ENCODE measurements at places on chromosomes 7 and 10.
A peak's percentile ranks its signal among the peaks of the same experiment; 100 is the strongest.

- H3K4me1 ChIP-seq: peaks cover 85% of the 10 kb centered on the region
- H3K4me3 ChIP-seq: peak overlapping the region; percentile 74
- peak overlapping the region; percentile 40 for H3K27ac ChIP-seq
These were observed 14.9 kb downstream of the ZC3HAV1 start for GRCh38 chr7:139094596-139094995.

- no peak overlapping the region for H3K27ac ChIP-seq
- H3K36me3 ChIP-seq: no peaks in the 10 kb centered on the region
- no peaks in the 10 kb centered on the region for H3K27me3 ChIP-seq
These were observed 222.3 kb downstream of the BBS9 start for GRCh38 chr7:33351709-33352108.

DNA sequence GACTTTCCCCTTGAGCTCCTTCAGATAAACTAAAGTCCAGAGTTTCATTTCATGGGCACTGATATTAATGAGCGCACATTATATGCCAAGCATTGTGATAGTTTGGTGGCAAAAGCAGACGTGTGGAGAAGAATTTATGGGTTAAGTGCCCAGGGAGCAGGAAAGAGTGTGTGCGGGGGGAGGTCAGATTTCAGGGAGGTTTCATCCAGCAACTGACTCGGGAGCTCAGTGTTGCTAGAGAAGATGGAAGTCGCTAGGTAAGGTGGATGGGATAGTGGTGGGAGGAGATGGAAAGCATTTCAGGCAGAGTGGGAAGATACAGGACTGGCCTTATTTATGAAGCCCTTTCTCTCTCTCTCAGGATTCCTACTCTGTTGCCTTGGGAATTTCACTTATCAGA, 223.0 kb downstream of the SNX10 start:
- no peaks in the 10 kb centered on the region for H3K4me1 ChIP-seq
- no peak for DNase-seq

GRCh38 chr10:34015700-34016099, 681.2 kb upstream of the NRP1 start:
- no peaks in the 10 kb centered on the region for H3K4me1 ChIP-seq

- no peak for DNase-seq
- H3K36me3 ChIP-seq: no peaks in the 10 kb centered on the region
- H3K27ac ChIP-seq: no peak overlapping the region
- no peaks in the 10 kb centered on the region for H3K4me1 ChIP-seq
- H3K27me3 ChIP-seq: no peaks in the 10 kb centered on the region
- no peak overlapping the region for H3K4me3 ChIP-seq
These were observed 38.0 kb upstream of the AASS start for GRCh38 chr7:122182081-122182480.

GRCh38 chr10:119691726-119692125, 34.1 kb upstream of the INPP5F start:
- H3K4me3 ChIP-seq: no peak overlapping the region
- no peak for DNase-seq
- H3K27me3 ChIP-seq: no peaks in the 10 kb centered on the region
- no peaks in the 10 kb centered on the region for H3K36me3 ChIP-seq
- H3K27ac ChIP-seq: no peak overlapping the region

DNA sequence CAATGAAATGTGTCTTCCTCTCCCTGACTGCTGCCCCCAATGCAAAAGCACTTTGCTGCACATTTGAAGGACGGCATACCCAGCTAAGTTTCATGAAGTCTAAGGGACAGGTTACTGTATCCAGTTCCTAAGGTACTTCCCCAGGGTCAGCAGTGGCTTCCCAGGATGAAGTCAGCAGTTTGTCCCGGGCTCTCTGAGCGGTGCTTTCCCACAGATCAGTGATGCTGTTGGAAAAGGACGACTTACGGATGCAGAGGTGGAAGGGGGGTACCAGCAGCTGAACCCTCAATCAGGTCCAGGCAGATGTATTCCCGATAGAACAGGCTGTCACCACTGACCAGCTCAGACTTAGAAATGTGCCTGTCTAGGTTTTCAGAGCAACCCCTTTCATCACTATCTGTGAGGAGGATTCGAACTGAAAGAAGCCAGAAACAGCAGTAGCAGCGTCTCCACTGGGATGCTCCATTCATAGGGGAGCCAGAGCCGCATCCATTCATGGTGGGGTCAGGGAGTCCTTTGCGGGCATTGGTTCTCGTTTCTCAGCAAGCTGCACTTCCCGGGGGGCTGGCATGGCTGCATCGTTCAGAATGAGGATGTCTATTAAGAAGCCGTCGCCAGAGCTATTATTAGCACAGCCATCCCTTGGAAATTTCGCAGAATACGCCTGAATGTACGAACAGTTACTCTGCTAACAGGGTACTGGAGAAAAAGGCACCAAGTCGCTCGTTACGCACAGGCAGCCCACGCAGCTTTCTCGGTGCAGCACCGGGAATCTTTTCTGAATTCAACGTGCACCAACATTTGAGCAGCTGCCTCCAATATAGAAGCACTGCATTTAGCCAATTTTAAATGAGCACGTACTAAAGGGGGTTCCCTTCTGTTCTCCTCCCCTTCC, 303.7 kb downstream of the PRPF18 start:
- H3K27ac ChIP-seq: no peak overlapping the region
- DNase-seq: no peak
- no peaks in the 10 kb centered on the region for H3K36me3 ChIP-seq
- peak overlapping the region; percentile 34 for H3K4me3 ChIP-seq
- peaks cover 28% of the 10 kb centered on the region for H3K27me3 ChIP-seq
- H3K4me1 ChIP-seq: no peaks in the 10 kb centered on the region

GRCh38 chr10:57716884-57717283, 550.8 kb downstream of the IPMK start:
- H3K27ac ChIP-seq: no peak overlapping the region
- H3K27me3 ChIP-seq: no peaks in the 10 kb centered on the region
- H3K36me3 ChIP-seq: no peaks in the 10 kb centered on the region
- H3K4me1 ChIP-seq: no peaks in the 10 kb centered on the region

DNA sequence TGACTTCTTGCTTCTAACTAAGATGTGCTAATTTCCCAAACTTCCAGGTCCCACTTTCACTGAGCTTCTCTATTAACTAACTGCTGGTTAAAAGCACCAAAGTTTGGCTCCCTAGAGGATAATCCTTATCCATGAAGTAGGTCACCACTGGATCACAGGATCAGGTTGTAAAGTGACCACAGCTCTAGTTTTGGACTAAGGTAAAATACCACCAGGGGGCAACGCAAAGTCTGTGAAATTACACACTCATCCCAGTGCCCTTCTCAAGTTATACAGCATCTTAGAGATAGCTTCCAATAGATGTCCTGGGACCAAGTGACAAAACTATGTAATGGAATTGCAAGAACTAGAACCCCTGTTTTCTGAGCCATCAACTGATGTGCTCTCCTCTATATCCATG, 116.4 kb upstream of the ASAH2 start:
- H3K4me1 ChIP-seq: no peaks in the 10 kb centered on the region
- H3K27ac ChIP-seq: no peak overlapping the region
- no peak overlapping the region for H3K4me3 ChIP-seq
- H3K36me3 ChIP-seq: no peaks in the 10 kb centered on the region

GRCh38 chr10:8221451-8221850, 167.0 kb downstream of the GATA3 start:
- H3K27ac ChIP-seq: no peak overlapping the region
- no peaks in the 10 kb centered on the region for H3K27me3 ChIP-seq
- H3K36me3 ChIP-seq: no peaks in the 10 kb centered on the region
- no peak overlapping the region for H3K4me3 ChIP-seq
- DNase-seq: no peak

GRCh38 chr7:99628471-99629465, 12.0 kb downstream of the ZSCAN25 start:
- peaks cover 23% of the 10 kb centered on the region for H3K4me1 ChIP-seq
- peaks cover 34% of the 10 kb centered on the region for H3K36me3 ChIP-seq
- H3K27ac ChIP-seq: no peak overlapping the region
- no peaks in the 10 kb centered on the region for H3K27me3 ChIP-seq
- no peak overlapping the region for H3K4me3 ChIP-seq

GRCh38 chr7:117802660-117803059, 70.6 kb downstream of the CTTNBP2 start:
- no peak for DNase-seq
- no peaks in the 10 kb centered on the region for H3K4me1 ChIP-seq
- no peak overlapping the region for H3K27ac ChIP-seq
- H3K36me3 ChIP-seq: no peaks in the 10 kb centered on the region
- H3K4me3 ChIP-seq: no peak overlapping the region
- no peaks in the 10 kb centered on the region for H3K27me3 ChIP-seq

DNA sequence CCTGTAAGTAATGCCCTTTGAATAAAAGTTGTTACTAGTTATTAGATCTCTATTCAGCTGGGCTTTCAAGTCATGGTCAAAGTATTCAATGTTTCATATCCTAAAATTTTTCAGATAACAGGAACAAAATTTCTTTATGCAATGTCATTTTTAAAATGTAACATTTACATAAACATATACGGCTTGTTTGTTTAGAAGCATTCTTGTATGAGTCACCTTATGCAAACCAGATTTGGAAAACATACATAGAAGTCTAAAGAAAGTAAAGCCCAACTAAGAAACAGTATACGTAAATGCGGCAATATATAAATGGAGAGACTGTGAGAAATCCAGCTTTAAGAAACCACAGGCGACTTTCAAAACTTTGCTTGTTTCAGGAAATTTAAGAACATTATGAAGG, 10.5 kb downstream of the TMEM168 start:
- H3K36me3 ChIP-seq: peaks cover 19% of the 10 kb centered on the region
- DNase-seq: no peak
- H3K27ac ChIP-seq: no peak overlapping the region
- H3K4me1 ChIP-seq: no peaks in the 10 kb centered on the region
- no peaks in the 10 kb centered on the region for H3K27me3 ChIP-seq

DNA sequence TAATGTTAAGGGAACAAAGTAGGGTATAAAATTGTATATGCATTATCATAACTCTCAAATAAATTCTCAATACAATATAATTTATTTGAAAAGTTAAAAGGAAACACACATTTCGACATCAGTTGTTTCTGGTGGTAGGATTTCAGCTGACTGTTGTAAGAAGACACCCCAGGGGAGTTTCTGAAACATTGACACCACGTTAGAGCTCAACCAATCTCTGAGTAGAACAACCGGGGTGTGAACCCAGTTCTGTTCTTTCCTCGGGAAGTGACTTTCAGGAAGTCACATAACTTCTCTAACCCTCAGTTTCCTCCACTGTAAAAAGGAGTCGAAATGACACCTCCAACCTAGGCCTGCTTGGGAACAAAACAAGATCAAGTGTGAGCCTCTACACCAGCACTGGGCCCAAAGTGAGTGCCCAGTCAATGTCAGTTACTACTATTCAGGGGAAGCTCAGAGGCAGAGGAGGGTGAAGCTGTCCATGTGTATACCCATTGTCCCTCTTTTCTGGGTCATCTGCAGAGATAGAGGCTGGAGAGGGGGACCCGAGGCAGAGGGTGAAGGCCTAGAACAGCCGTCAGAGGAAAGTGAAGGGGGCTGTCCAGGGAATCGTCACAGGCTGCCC, 67.1 kb downstream of the AOAH start:
- H3K27ac ChIP-seq: no peak overlapping the region
- H3K4me1 ChIP-seq: peaks cover 6% of the 10 kb centered on the region
- H3K27me3 ChIP-seq: no peaks in the 10 kb centered on the region
- peaks cover 5% of the 10 kb centered on the region for H3K36me3 ChIP-seq
- DNase-seq: no peak

GRCh38 chr7:151686016-151686766, 166.5 kb upstream of the RHEB start:
- DNase-seq: no peak
- no peaks in the 10 kb centered on the region for H3K36me3 ChIP-seq
- H3K27me3 ChIP-seq: no peaks in the 10 kb centered on the region
- H3K27ac ChIP-seq: no peak overlapping the region
- no peak overlapping the region for H3K4me3 ChIP-seq

GRCh38 chr10:3526727-3527501, 258.1 kb downstream of the KLF6 start:
- no peak for DNase-seq
- no peak overlapping the region for H3K4me3 ChIP-seq
- no peak overlapping the region for H3K27ac ChIP-seq
- H3K27me3 ChIP-seq: no peaks in the 10 kb centered on the region
- H3K36me3 ChIP-seq: no peaks in the 10 kb centered on the region
- no peaks in the 10 kb centered on the region for H3K4me1 ChIP-seq

- H3K4me1 ChIP-seq: no peaks in the 10 kb centered on the region
- no peak overlapping the region for H3K4me3 ChIP-seq
- H3K27ac ChIP-seq: no peak overlapping the region
- no peaks in the 10 kb centered on the region for H3K27me3 ChIP-seq
- H3K36me3 ChIP-seq: no peaks in the 10 kb centered on the region
These were observed 11.7 kb downstream of the ORAI2 start for GRCh38 chr7:102444961-102445673.

DNA sequence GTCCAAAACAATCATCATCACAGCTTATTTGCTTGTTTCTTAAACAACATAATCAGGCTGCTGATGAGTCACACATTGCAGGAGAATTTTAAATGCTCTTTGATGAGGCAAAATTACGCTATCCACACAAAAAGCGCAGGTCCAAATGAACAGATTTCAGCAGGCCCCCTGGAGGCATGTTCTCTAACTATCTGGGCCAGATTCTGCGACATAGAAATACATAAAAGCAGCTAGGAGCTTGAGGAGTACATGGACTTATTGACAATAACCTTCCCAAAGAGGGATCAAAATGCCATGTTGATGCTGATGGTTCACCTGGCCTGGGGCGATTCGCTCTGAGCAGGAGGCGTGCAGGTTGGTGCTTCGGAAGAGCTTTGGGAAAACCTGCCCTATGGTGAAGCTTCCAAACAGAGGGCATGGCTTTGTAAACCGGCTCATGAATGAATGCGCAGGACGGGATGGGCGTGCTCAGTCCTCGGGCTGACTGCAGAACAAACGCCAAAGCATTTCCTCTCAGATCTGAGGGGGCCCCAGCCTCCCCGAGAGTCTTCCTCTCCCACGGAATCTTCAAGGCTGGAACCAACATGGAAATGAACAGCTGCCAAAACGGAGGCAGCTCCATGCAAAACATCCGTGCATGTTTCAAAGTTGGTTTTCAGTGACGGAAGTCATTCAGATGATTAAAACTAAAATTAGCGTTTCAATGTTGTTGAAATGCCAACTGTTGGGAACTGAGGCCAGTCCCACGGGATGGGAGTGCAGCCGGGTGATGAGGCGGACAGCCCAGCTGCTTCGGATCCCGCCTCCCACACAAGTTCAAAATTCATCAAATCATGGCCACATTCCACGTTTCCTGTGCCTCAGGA, 179.6 kb downstream of the TCERG1L start:
- no peaks in the 10 kb centered on the region for H3K36me3 ChIP-seq
- H3K27ac ChIP-seq: no peak overlapping the region
- no peak for DNase-seq

- no peaks in the 10 kb centered on the region for H3K27me3 ChIP-seq
- no peaks in the 10 kb centered on the region for H3K4me1 ChIP-seq
- no peak overlapping the region for H3K27ac ChIP-seq
- no peak overlapping the region for H3K4me3 ChIP-seq
These were observed 750.2 kb upstream of the IGFBP3 start for GRCh38 chr7:46671108-46671769.

GRCh38 chr10:67770537-67770936, 67.5 kb downstream of the DNAJC12 start:
- no peak overlapping the region for H3K27ac ChIP-seq
- H3K4me1 ChIP-seq: no peaks in the 10 kb centered on the region
- DNase-seq: no peak
- no peaks in the 10 kb centered on the region for H3K27me3 ChIP-seq
